ENCODE measurements at places on chromosomes 3 and 15.

- DNase-seq = no peak
These were observed 8.3 kb downstream of the ANXA2 start for GRCh38 chr15:60389261-60390077.

DNA sequence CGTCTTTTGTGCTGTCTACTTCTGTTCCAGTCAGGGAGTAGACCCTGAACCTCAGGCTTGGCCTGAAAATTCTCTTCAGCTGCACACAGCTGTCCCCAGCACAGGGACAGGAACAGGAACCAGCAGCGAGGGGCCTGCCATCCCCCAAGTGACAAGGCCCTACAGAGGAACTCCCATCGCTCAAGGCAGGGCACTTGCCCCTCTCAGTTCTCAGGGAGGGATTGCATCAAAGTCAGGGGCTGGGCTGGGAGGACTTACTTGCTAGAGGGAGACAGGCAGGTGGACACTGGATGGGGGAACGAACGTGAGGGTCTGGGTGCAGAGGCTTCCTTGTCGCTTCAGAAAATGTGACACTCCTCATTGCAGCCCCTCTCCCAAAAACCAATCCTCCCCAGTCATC, 163.6 kb downstream of the CHSY1 start:
- DNase-seq = no peak

GRCh38 chr15:86103825-86104224, 24.2 kb downstream of the AGBL1 start:
- DNase-seq = no peak

DNA sequence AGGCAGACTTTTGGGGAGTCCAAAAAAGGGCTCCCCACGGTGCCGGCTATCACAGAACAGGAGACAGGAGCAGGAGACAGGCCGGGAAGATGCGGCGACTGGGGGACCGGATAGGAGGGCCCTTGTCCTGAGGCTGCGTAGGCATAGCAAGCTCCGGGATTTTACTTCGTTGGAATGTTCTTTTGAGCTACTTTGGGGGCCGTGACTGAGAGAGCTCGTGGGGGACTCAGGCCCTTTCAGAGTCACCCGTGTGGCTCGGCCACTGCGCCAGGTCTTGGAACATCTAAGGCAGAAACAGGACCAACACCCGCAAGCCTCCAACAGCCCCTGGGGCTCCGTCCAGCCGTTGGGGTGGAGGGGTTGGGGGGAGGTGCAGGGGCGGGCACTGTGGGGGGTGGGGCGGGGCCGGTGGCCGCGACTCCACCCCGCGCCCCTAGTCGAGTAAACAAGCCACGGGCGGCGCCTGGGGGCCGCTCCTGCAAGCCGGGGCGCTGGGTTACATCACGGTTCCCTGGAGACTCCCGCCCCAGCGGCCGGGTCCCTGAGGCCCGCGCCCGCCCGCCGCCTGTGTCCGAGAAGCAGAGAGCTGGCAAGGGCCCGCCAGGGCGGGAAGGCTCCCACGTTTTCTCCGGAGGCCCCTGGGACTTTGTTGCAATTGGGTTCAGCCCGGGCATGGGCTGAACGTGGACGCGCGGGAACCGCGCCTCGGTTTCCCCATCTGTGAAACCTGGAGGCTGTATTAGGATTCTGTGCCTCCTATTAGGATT, 23.3 kb upstream of the C15orf39 start:
- no peak for DNase-seq

DNA sequence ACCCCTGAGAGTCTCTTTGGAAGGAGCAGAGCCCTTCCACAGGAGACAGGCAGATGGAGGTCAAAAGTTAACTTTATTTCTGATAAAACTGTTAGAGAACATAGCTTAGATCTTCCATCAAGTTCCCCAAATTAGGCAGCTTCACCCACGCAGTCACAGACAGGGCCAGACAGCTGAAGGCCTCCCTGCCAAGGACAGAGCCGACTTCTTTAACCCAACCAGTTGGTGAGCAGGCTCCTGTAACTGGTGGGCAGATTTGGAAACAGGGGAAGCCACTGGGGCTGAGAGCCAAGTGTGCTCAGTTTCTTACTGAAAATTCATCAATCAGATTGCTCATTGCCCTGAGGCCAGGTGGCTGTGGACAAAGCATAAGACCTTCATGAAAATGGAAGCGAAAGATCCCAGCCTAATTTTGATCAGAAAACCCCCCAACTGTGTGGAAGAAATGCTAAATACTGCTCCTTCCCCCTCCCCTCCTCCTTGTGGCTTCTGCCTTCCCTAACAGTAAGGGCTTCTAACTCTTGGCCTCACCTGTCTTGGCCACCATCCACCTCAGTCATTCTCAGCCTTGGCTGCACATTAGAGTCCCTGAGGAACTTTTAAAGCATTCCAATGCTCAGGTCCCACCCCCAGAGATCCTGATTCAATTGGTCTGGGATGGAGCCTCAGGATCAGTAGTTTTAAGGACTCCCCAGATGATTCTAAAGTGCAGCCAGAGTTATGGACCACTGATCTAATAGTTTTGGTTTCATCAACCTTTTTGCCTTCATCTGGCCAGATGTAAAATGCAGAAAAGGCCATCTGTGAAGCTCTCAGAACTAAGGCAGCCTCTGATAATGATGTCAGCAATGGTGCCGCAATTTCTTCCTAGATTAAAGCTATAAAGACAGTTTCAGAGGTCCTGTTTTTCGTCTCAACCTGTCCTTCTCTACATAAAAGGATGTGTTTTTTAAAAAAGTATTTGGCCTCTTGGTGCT, 11.5 kb downstream of the CLRN1 start:
- no peak for DNase-seq

DNA sequence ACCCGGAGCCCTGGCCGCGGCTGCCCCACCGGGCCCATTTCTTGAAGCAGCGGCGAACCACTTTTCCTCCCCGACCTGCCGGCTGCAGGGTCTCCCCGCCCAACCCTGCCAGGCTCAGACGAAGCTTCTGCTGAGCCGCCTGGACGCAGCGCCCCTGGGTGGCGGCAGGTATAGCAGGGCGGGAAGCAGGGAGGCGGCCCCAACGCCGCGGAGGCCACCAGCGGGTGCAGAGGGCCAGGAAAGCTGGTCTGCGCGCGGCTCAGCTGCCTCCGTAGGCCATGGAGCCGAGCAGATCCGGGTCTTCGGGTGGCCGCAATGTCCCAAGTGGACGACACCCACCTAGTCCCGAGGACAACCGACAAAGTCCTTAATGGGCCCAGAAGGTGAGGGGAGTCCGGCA, 21.9 kb upstream of the SRPRB start:
- no peak for DNase-seq

- DNase-seq = no peak
These were observed 193.9 kb upstream of the SUCLG2 start for GRCh38 chr3:67848299-67848698.

DNA sequence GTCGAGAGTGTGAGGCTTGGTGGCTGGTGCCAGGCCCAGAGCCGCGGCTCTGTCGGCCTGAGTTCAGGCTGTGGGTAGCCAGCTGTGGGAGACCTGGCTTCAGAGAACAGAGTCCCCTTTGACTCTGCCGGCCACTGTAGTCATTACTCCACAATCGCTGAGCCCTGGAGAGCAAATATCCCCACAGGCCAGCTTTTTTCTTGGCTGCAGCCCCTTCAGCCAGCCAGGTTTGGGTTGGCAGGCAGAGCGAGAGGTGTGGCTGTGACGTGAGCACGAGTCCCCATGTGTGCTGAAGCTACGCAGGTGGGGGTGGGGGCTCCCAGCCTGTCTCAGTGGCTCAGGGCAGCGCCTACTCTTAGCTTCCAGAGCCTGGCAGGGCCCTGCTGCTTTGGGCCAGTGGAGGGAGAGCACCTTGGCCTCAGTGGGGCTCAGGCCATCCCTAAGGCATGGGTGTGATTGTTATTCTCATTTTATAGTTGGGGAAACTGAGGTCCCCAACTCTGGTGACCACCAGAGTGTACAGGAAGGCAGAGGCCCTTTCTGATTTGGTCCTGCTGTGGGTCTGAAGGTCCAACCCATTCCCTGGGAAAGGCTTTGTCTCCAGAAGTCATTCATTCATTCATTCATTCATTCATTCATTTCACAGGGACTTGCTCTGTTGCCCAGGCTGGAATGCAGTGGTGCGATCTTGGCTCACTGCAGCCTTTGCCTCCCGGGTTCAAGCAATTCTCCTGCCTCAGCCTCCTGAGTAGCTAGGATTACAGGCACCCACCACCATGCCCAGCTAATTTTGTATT, 45.7 kb upstream of the LCTL start:
- no peak for DNase-seq

DNA sequence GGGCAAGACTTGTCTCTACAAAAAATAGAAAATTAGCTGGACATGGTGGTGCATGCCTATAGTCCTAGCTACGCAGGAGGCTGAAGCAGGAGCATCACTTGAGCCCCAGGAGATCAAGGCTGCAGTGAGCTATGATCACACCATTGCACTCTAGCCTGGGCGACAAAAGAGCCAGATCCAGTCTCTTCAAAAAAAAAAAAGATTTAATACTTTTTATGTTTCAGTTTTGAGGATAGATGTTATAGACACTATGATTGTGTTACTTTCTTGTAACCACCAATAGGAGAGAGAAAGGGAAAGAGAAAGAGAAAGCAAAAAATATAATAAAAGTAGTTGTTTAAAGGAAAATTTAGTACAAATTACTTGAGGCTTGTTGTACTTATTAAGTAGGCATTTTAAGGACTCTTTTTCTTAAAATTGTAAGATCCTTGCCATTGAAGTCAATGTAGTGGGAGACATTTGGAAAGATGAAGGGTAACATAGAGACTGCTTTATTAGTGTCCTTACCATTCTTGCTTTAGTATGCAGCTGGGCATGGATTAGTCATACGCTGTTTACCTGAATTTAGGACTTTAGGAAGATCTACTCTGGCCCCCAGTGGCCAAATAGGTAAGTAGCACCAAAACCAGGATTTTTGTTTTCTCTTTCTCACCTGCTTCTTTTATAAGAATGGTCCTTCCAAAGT, 35.1 kb upstream of the ZDHHC23 start:
- DNase-seq = peak; percentile 47

- DNase-seq = no peak
These were observed 12.3 kb upstream of the FETUB start for GRCh38 chr3:186627852-186628414.

GRCh38 chr3:31402117-31402516, 130.6 kb upstream of the STT3B start:
- no peak for DNase-seq

DNA sequence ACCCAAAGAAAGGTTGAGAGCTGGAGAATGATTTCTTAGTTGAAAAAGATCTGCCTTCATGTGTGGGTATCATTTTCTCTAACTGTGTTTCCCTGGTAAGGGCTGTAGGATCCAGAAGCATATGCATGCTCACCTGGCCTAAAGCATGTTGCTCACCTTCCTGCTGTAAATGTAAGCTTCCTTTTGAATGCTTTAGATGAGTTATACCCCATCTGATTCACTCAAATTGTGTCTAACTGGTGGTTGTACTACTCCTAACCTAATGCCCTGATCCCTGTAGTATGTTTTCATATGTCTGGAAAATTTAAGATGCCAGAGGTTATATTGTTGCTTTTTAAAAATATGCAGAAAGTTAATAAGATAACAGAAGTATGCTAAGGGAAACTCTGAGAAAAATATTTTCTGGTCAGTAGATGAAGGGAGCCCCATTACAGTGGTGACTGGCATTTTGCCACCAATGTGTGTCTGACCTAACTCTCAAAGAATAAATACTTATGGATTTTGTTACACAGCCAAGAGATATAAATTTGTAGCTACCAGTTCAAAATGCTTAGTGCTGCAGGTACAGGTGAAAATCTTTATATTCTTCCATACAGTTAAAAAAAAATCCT, 7.7 kb downstream of the FILIP1L start:
- no peak for DNase-seq

GRCh38 chr3:52704611-52705437, 767 bp downstream of the GLT8D1 start:
- peak; percentile 19 for DNase-seq

GRCh38 chr3:152457500-152458375, 189.0 kb downstream of the MBNL1 start:
- no peak for DNase-seq

GRCh38 chr3:63167113-63167512, 111.0 kb upstream of the SYNPR start:
- DNase-seq = no peak

DNA sequence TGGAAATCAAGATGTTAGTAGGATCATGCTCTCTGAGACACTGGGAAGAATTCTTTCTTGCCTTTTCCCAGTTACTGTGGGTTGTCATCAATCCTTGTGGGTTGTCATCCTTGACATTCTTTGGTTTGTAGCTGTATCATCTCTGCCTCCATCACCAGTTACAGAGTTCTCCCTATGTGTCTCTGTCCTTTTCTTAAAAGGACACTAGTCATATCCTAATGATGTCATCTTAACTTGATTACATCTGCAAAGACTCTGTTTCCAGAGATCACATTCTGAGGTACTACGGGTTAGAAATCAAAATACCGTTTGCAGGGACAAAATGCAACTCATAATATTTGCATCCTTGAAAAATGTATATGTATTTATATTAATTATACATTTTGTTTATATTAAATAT, 500.4 kb downstream of the ZBBX start:
- no peak for DNase-seq

DNA sequence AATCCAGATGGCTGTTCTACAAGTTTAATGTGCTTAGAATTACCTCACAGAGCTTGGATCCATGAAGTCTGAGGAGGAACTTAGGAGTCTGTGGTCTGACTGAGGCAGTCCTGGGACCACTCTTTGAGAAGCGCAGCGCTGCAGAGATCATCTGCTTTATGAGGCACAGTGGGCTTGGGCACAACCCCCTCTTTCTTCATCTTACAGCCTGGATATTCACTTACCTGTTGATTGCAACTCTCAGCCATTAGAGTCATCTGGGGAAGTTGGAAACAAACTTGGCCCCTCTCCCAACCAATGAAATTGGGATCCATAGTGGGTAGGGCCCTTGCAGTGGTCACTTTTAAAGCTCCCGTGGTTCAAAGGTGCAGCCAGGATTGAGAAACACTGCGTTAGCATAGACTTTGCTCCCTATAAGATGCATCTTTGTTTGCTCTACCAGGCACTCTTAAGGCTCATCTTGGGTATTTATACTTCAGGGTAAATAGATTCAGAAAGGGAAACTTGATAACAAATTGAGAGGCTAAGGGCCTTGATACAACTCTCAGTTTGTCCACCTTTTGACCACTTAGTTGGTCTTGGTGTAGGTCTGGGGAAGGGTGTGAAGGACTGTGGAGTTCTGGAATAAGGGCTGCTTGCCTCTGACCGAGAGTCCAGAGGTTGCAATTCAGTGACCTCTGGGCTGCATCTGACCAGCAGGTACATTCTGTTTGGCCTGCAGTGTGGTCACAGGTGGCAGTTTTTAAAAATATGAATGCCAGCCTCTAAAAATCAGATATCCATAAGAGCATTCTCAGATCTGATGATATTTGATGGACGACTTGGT, 22.8 kb downstream of the FEM1B start:
- DNase-seq = no peak

- no peak for DNase-seq
These were observed 7.1 kb downstream of the SPTBN5 start for GRCh38 chr15:41886741-41887140.

GRCh38 chr3:37444696-37445095, 270.3 kb upstream of the LRRFIP2 start:
- DNase-seq = no peak

GRCh38 chr3:66394753-66395249, 106.0 kb downstream of the LRIG1 start:
- DNase-seq = no peak

- DNase-seq = no peak
These were observed 171.4 kb downstream of the MYRIP start for GRCh38 chr3:39980781-39981180.

GRCh38 chr3:45647148-45647619, 42.0 kb upstream of the SACM1L start:
- DNase-seq = peak; percentile 73

GRCh38 chr15:58777107-58777506, 6.0 kb downstream of the MINDY2 start:
- DNase-seq = no peak

Data from cerebellum (tissue), 4 donors.